ENCODE measurements at places on chromosomes 5 and 9.

DNA sequence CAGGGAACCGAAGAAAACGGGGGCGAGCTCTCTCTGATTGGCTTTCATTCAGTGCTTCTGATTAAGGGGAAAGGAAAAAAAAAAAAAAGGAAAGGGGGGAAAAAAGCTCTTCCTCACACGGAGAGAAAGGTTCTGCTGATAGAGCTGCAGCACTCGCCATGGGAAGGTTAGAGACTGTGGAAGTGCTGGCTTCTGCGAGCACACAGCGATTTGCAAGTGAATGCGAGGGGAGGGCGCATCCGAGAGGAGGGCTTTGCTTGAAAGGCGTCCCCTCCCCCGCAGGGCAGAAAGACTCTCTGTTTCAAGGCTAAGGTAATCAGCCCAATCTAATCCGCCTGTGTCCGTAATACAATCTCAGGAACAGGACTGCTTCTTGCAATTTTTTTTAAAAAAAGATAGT, at the start of gene CDH10:
Gene CDH10, minus strand, starts transcription at position 218 of the 400 bp plus-strand sequence. CDS start 51,488 bp downstream, outside the sequence.
- no peak for DNase-seq

GRCh38 chr9:100933656-100934055, 94.9 kb upstream of the PLPPR1 start:
- no peak for DNase-seq

DNA sequence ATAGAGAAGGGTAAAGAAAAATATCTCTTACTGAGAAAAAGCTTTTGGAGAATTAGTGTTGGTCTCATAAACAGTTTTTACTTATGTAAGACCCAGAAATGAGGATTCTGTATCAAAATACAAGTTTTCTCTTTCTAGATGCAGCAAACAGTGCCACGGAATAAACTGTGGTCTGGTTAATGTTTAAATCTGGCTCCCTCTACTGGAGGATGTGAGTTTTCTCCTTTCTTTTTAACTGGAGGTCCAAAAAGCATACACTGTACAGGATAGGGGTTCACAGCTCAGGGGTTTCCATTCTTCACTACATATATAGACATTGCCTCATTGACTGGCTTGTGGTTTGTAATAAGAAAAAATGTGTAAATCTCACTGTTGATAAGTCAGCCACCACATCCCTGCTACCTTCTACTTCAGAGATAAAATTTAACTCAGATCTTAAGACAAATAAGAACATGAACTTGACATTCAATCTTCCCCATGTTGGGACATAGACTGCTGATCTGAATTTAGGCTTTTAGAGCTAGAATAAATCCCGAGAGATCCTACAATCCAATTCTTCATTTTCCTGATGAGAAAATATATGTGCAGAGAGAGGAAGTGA, 98.9 kb downstream of the CFAP95 start:
- no peak for DNase-seq

- DNase-seq, result no peak
Measured at GRCh38 chr5:102701748-102702147, 53.4 kb upstream of the PAM start.

DNA sequence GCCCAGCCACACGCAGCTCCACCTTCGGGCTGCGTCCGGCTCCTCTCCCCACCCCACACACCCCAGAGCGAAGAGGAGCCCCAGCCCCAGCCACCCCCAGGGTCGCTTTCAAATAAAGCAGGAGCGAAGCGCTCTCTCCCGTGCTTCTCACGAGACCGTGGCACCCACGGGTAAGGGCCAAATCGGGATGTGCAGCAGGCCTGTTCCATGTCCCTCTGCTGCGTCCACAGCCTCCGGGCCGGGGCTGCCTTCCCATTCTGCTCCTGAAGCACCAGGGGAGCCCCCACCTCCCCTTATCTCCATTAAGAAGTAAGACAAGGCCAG, 59.8 kb downstream of the KCNT1 start:
- DNase-seq, result no peak

- no peak for DNase-seq
Measured at GRCh38 chr9:68733021-68733405, 28.0 kb downstream of the PIP5K1B start.

DNA sequence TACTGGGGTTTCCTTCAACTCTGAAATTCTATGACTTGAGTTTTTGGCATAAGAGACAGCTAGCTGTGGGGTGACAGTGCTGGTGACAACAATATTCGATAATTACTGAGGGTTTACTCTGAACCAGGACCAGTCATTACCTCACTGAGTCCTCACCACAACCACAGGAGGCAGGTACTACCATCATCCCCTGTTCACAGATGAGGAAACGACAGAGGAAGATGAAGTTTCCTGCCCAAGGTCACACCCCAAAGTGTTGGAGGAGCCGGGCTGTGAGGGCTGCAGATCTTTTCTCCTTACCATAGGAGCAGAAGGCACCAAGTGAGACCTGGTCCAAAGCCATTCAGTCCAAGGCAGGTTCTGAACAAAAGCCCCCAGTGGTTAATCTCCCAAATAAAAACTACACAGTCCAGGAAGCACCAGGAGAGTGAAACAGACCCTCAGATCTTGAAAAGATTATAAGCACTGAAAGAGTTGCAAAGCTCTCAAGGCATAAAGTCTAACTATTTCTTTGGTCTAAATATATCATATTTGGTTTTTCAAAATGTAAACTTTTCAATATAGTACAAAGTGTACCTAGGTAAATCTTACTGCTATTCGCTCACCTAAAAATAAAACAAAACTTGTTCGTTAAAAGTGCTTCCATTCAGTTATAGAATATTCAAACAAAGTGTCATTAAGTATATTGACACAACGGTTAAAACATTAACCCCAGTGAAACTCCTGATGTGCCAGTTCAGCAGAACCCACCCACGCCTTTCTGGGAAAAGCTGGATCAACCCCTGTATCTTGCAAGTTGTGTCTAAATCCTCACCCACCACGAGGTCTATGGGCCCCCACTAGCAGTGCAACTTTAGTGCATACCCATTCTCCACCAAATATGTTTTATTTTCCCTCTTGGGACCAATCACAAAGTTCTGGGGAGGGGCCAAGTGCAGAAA, 82.6 kb upstream of the EQTN start:
- no peak for DNase-seq

DNA sequence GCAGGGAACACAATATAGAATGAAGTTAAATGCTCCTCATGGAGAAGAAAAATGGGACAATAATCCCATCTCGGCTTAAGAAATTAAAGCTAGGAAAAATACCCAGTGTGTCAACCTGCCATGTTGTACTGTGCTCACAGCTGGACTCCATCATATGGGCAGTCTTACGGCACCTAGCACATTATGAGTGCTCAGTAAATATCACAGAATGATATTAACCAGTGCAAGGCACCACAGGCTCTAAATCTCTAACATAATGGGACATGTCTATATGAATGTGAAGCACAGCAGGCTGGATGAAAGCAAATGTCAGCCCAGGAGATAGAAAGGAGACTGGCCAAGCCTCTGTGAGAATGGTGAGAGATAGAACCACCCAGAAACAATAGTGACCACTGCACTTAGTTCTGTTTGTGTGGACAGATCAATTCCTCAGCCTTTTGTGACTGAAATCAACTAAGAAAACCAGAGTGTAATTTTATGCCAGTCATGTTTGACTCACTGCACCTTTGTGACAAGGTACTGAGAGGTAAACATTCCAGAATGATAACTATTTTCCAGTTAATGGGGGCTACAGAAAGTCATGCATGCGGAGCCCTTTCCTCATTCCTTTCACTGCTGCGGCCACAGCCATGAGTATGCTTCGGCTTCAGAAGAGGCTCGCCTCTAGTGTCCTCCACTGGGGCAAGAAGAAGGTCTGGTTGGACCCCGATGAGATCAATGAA, 140.4 kb upstream of the CDH6 start:
- no peak for DNase-seq

- peak; percentile 10 for DNase-seq
Measured at GRCh38 chr9:93826905-93827544, 128.1 kb downstream of the BARX1 start.

DNA sequence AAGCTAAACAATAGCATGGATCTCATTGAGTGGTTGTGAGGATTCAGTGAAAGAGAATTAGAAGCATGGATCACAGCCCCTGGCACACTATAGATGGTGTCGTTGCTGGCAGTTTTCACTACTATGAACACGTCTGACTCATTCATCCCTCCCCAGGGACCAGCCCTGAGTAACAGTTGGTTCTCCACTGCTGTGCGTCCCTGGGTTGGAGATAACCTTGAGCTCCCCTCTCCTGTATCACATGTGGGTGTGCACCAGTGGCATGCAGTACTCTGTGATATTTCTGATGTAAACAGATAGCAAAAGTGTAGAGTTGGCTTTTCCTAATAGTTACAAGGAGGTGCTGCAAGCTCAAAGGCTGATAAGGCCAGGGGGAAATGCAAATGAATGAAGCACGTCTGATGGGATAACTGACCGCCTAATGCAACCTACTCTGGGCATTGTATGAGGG, 8.8 kb upstream of the LCP2 start:
- DNase-seq, result peak; percentile 26

- DNase-seq, result no peak
Measured at GRCh38 chr9:26171691-26172090, 493.4 kb upstream of the TUSC1 start.

DNA sequence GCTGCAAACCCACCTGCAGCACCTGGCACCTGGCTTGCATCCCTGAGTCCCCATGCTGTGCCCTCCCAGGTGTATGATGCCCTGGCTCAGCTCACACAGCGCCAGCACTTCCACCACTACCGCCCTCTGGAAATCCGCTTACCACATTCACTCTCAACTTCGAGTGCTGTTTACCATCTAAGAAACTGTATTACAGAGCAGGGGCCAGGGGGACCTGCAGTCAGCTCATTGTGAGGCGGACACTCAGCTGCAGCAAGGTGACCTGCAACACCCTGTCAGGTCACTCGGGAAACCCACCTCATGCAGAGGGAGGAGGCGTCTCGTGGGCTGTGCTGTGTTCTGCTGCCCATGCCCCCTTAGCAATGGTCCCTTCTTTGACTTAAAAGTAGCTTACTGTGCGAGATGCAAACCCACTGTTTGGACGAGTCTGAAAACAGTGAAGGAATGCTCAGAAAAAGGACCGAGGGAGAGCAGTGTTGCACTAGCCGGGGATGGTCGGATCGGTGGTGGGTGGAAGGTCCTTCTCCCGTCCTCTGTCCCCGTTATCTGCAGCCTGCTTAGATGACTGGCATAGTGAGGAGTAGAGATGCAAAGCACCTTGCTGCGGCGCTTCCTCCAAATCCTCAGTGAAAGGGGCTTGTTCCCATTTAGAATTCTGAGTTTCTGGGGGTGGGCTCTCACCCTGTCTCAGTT, 55.2 kb upstream of the CTSL start:
- no peak for DNase-seq

DNA sequence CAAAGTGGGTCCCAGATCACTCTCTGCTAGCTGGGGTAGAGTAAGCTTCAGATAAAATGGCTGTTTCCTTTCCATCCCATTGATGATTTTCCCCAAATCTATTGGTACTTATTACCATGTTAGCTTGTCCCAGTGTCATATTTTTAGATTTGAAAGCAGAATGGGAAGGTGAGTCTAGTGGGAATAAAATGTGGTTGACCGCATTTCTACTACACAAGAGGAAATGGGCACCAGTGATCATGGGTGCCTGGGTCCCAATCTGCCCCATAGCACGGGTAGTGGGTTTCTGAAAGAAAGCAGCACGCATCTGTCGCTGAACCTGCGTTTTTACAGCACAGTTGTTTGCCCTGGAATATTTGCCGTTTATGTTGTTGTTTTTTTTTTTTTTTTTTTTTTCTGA, 20.1 kb downstream of the DAPK1 start:
- DNase-seq, result no peak

DNA sequence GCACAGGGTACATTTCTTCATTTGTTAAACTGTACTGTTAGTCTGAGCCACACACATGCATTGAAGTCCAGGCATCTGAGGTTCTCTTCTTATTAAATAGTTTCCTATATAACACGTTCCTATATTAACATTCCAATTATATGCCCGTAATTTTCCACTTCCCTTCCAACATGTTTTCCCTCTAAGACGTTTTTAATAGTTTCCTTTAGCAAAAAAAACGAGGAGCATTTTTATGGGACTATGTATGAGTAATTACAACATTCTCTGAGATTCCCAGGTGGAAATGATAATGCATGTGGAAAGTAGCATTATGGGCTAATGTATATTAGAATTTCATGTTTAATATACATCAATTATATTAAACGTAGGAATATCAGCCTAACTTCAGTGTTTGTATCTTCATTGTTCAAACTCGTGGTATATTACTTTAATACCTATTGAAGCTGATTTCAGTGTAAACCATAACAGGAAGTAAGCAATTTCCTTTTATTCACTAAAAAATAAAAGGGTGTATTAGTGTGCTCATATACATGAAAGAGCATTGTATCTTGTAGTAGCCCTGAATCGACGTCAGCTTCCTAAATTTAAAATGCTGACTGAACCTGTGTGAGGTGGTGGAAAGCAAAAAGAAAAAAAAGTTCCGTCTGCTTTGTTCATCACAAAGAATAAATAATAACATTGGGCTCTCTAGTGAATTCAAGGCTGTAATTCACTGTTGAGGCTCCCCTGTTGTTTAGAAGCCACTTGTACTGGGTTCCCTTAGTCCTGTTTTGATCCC, 11.3 kb downstream of the SMARCA2 start:
- no peak for DNase-seq

GRCh38 chr9:86730163-86730928, 217.0 kb downstream of the GAS1 start:
- no peak for DNase-seq

GRCh38 chr5:139193928-139194327, 4.2 kb downstream of the SIL1 start:
- DNase-seq, result no peak

DNA sequence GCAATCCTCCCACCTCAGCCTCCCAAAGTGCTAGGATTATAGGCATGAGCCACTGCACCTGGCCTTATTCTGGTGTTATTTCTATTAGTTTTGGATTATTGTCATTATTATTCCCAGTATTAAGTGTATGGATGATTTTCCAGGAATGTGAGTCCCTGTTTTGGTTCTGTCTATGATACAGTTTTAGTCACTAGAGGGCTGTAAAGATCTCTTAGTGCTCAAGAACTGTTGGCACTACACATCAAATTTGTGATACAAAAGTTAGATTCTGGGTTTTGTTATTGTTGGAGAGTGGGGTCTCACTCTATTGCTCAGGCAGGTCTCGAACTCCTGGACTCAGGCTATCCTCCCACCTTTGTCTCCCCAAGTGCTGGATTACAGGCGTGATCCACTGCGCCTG, 12.1 kb downstream of the CCL28 start:
- DNase-seq, result no peak

GRCh38 chr9:13979941-13980318, 334.0 kb downstream of the NFIB start:
- DNase-seq, result no peak

- DNase-seq, result no peak
Measured at GRCh38 chr5:124697933-124698591, 48.4 kb downstream of the ZNF608 start.

- DNase-seq, result no peak
Measured at GRCh38 chr9:78314953-78315870, 18.3 kb downstream of the PSAT1 start.

Measured in activated B cell treated with CpG ODN at 0.5 μM for 24 hours (primary cell).